ENCODE measurements at places on chromosomes 6 and 20. TPM values are rescaled to one million over a fixed set of nuclear protein-coding genes. Genes with fewer than 3 reads are reported as not detected.

SLC13A3 gene
- not detected for total RNA-seq

DNA sequence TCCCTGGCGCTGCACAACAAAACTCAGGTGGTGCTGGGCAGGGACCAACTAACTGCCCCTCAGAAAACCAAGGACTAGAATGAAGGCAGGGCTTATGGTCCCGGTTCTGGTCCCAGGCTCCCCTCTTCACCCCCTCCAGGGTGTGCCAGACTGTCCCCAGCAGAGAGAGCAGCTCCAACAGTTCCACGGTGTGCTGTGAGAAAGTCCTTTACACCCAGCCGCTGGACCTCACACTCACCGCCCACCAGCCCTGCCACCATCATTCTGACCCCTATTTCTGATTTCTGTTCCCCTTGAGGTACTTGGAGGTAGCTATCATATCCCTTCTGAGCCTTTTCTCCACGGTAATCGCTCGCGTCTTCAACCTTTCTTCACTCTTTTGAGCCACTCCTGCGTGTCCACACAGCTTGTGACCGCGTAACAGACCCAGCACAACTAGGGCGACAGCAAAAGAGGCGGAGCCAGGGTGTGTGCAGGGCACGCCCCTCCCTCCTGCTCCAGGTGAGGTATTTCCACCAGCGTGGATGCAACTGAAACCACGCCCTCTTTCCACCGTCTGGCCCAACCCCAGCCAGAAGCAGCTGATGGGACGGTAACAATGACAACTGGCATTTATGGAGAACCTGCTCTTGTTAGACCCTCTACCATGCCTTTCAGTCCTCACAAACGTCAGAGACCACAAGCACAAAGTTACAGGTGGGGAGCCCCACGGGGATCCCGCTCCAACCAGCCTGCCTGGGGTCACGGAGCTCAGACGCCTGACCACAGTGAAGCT lies 2.3 kb downstream of the PXDC1 start:
- DNase-seq, result no peak

DNA sequence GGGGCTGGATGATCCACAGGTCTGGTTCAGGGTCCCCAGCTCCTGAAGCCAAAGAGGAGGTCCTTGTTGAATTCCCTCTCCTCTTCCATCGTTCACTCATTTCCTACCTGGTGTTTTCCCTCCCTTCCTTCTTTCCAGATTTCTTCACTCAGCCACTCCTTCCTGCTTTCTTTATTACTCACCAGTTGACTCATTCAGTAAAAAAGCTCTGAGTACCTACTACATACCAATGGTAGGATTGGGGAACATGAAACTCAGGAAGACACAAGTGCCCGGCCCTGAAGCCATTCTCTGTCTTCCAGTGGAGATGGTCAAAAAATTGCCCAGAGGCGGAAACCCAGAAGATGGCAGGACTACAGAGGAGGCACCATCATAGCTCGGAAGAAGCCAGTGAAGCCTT lies 11.9 kb upstream of the NSFL1C start:
- DNase-seq, result no peak

GRCh38 chr20:62797671-62798532 lies 1.6 kb downstream of the MRGBP start:
- no peak for DNase-seq

DNA sequence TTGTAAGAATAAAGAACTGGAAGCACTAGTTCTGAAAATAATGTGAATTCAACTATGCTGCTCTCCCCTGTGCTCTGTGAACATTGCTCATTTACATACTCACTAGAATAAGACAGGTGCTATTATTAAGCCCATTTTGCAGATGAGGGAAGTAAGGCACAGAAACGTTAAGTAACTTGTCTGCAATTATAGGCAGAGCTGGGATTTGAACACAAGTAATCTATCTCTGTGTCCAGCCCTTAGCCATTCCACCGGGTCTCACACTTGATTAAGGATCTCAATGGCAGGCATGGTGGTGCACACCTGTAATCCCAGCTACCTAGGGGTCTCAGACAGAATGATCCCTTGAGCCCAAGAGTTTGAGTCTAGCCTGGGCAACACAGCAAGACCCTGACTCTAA lies 357.7 kb downstream of the CD83 start:
- DNase-seq, result no peak

- no peak for DNase-seq
Measured at GRCh38 chr6:45647341-45648261, 269.9 kb upstream of the SUPT3H start.

- no peak for DNase-seq
Measured at GRCh38 chr20:16369441-16369840, 203.8 kb downstream of the KIF16B start.

- DNase-seq, result no peak
Measured at GRCh38 chr20:49123982-49124381, 64.2 kb downstream of the STAU1 start.

DNA sequence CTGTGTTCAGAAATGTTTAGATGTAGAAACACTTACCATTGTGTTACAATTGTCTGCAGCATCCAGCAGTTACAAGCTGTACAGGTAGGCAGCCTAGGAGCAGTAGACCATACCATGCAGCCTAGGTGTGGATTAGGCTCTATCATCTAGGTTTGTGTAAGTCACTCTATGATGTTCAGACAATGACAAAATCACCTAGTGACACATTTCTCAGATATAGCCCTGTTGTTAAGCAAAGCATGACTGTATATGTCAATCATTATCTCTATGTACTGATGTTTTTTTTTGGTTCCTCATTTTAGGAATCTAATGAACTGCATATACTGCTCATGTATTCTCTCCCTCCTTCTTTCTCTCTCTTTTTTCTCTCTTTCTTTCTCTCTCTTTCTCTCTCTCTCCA lies 22.2 kb downstream of the CST8 start:
- DNase-seq, result no peak

DNA sequence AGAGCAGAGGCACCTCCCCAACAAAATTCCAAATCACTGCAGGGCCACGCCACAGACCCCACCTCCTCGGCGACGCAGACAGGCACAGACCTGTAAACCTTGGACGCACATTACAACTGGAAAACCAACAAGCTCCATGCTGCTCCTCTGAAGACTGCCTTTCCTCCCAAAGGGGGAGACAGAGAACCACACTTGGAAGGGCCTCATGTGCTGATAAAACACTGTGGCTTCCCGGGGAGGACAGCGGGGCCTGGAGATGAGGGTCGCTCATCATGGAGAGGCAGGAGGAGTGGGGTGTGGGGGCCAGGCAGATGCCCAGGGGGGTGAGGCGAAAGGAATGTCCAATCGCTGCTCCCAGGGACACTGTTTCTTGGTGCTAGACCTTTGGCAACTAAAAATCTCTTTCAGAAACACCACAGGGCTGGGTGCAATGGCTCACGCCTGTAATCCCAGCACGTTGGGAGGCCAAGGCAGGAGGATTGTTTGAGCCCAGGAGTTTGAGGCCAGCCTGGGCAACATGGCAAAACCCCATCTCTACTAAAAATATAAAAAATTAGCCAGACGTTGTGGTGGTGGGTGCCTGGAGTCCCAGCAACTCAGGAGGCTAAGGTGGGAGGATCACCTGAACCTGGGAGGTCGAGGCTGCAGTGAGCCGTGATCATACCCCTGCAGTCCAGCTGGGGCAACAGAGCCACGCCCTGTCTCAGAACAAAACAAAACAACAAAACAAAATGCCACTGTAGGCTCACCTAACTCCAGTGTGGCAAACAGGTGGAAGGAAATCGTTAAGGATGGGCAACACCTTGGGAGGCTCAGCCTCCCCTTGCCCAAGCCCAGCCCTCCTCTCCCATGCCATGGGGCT lies 53.8 kb downstream of the ABHD12 start:
- DNase-seq, result no peak

GRCh38 chr6:119541132-119541905 lies 191.8 kb upstream of the MAN1A1 start:
- peak; percentile 91 for DNase-seq

AGPAT4 gene
- 3.9 TPM for total RNA-seq

GRCh38 chr6:90233994-90234393 lies 62.6 kb downstream of the BACH2 start:
- DNase-seq, result no peak

DNA sequence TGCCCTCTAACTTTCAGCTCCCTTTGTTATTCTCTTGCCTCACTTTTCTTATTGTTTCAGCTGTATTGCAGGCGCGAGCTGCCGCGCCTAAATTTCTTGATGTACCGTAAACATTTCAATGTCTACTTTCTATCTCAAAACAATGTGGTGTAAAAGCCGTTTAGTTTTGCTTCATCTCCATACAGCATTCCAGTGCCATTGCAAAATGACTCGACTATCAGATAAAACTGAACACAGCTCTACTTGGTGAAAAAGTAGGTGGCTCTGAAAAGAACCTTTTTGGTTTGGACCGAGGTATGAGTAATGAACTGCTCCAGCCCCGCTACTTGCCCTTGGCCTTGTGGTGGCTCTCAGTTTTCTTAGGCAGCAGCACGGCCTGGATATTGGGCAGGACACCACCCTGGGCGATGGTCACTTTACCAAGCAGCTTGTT lies 74.6 kb downstream of the OR2B2 start:
- no peak for DNase-seq

STX11 gene
- not detected for total RNA-seq

C4A gene
- total RNA-seq, result 8.5 TPM

- no peak for DNase-seq
Measured at GRCh38 chr6:129789974-129790373, 71.1 kb downstream of the TMEM244 start.

Measured in H4 (cell line).